ENCODE measurements at places on chromosomes 16 and 17.

DNA sequence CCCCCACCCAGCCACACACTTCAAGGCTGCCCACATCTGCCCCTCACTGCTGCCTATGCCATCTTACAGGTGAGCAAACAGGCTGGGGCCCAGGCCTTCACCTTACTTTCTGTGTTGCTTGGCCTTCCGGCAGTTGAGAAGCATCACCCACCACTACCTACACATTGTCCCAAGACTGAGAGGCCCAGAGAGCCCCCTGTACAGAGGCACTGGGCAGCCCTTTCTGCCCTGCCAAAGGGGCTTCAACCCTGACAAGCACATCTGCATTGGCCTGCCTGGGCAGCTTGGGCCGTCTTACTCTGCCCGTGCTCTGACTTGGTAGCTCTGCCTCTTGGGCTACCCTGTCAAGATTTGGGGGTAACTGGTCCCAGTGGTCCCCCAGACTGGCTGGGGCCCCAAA, 1.2 kb downstream of the MIEF2 start:
- no peak for DNase-seq

GRCh38 chr16:78395035-78395434, 295.6 kb downstream of the WWOX start:
- DNase-seq: no peak

DNA sequence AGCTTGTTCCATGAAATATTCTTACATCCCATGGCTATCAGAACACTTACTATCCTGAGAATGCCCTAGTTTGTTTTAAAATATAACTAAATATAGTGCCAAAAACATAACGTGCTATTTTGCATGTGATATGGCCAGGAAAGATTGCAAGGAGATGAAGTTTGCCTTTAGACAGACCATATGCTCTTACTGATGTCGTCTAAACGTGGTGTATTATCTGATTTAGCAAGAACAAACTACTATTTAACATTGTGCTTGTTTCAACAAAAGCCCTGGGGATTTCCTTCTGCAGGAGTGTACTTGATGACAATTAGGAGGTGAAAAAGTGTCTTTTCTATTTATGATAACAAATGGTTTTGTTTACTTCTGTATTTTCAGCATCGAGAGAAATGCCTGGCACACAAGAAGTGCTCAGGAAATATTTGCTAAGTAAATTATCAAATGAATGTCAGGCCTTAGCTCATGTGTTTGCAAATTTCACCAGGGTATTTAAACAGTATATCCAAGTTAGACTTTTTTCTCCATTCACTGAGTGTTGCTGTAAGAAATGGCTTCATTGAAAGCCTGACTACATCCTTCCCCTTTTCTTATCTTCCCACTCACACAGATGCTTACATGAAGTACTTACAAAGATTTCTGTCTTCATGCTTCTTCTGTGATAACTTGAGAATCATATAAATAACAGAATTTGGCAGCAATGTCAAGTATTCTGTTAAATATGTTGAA, 1033.6 kb downstream of the CDH8 start:
- no peak for DNase-seq

DNA sequence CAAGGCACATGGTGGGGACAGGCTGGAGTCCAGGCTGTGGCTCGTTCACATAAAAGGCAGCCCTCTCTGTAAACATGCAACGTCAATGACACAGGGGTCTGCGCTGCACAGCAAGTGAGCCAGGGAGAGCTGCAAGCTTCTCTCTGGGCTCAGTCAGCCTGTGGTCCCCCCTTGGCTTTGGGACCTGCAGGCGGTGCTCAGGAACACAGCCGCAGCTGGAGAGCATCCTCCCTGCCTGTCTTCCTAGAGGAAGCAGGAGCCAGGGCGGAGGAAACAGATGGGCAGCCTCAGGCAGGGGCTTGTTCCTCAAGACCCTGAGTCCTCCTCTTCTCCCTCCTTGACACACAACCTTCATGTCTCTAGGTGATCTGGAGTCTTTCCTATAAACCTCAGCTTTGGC, 228.0 kb downstream of the C16orf78 start:
- DNase-seq: no peak

GRCh38 chr17:56172517-56172982, 19.3 kb downstream of the ANKFN1 start:
- peak; percentile 90 for DNase-seq

DNA sequence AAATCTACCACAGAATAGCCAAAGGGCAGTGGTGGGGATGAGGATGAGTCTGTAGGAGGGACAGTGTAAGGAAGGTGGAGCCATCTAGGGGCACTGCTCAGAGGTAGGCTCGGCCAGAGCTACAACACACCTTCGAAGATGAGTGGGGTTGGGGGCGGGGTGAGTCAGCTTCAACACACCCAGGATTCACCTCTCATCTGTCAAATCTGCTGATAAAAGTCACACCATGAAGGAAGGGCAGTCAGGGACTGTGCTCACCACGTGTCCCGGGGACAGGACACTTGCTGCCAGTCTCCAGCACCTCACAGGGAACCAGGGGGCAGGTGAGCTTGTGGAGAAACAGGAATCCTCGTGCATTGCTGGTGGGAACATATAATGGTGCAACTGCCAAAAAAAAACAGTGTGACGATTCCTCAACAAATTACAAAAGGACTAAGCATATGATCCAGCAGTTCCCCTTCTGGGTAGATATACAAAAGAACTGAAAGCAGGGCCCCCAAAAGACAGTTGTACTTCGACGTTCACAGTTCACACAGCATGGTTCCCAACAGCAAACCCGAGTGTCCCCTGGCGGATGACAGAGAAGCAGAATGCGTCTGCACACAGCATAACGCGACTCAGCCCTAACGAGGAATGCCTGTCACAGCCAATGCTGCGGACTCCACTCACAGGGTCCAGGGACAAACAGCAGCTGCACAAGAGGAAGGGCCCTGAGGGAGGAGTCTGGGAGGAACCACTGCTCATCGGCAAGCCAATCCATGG, 133.1 kb downstream of the ANKRD11 start:
- no peak for DNase-seq

DNA sequence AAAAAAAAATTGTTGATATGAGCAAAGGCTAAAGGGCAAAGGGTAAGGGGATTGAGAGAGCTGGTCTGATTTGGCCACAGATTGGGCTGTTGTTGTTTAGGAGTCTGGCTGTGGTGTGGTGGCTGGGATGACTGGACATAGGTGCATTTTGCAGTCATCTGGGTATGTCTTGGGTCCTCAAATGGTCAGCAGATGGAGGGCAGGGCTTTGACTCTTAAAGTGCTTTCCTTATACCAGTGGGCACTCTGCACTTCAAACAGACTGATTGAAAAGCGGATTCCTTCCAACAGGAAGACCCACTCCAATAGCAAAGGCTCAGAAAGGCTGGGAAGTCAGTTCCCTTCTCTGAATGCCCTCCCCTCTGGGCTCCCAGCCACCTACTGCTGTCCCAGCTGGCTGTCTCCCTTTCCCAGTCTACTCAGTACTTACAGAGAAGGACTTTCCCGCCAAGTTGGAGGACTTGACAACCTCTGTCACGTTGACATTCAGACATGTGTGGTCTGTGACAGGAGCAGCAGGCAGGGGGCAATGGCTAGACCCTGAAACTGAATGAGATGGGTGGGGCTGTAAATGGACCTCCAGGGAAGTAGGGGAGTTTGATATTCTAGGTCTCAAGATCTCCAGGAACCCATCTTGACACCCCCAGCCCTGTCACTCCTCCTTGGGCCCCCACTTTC, 19.6 kb upstream of the MFSD6L start:
- no peak for DNase-seq

GRCh38 chr17:42138749-42139492, 15.9 kb downstream of the RAB5C start:
- DNase-seq: no peak

GRCh38 chr16:28219282-28219681, 7.5 kb upstream of the XPO6 start:
- no peak for DNase-seq

GRCh38 chr17:2398655-2399571, 1.9 kb downstream of the MNT start:
- DNase-seq: no peak

DNA sequence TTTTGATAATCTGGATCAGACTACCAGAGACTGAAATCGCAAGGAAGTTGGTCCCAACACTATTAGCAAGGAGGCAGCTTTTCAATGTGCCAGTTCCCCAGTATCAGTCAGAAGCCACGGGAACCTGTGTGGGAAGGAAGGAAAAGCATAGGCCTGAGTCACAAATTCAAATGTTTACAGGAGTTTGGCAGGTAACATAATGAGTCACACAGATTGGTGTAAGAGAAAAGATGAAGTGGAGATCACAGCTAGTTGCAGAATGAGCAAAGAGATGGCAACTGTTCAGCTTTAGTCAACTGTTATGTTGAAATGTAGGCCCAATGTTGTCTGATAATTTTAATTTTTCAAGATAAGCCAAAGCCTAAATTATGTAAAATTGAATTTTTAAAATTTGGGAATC, 28.1 kb upstream of the ITGA2B start:
- DNase-seq: no peak

- no peak for DNase-seq
Observed at GRCh38 chr16:82628711-82629110, 1.9 kb downstream of the CDH13 start.

DNA sequence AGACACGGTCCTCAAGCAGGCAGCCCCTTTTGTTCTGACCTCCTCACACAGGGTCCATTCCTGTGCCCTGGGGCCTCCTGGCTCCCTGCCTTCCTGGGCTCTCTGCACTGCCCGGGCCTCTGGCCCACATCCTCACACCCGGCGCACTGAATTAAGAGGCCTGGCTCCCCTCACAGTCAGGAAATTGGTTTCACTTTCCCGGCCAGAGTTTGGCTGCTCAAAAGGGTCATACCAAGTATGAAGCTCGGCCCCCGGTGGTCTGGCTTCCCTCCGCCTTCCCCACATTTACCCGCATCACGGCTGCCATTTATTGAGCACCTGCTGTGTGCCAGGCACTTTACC, 220.0 kb downstream of the NTN1 start:
- no peak for DNase-seq

DNA sequence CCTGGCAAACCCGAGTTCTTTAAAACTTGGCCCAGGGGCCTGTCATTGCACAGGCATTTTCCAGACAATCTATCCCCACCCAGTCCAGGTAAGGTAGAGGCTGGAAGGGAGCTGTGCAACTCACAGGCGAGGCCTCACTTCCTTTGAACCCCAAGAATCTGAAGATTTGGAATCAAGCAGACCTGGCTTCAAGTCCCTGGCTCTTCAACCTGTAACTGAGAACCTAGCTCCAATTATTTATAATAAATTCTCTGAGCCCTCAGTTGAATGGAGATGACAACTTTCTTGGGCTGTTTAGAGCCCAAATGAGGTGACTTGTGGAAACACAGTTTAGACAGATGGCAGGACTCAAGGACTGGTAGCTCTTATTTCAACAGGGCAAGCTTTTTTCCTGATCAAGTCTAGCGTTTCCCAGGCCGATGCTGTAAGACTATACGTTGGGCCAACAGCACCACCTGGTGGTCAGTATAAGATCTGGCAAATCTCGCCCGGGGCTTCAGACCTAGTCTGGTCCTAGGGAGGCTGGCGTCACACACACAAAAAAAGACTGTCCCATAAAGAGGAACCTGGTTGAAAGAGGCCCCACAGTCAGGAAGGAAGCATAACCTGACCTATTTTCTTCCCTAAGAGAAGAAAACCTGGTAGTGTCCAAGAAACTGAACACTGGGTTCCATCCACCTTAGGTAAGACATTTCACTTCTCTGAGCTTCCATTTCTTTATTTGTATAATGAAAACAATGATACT, 117.9 kb downstream of the C17orf67 start:
- peak; percentile 81 for DNase-seq

DNA sequence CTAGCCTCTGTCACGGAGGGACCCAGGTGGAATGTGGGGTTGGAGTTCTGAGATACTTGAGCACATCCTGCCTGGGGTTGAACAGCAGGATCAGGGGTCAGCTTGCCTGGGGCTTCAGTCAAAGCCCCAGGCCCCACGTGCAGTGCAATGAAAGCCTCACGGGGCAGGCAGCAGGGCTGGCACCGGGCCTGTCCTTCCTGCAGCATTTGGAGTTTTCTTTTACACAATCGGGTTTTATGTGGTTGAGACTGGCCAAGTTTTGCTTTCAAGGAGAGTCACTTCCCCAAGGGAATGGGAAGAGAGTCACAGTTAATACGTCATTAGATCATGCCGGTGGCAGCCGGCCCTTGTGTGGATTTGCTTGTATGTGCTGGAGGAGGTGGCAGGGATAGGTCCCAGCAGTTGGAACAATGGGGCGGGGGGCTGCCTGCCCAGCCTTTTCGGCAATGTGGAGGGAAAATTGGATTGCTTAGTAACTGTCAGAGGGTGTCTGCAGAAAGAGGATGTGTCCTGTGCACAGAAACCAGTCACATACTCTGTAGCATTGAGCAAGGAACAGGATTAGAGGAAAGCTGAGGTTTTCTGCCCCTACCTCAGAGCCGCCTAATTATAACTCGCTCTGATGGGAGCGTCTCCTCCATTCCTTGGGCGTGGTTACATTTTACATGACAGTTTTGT, 4.5 kb downstream of the RMI2 start:
- no peak for DNase-seq

GRCh38 chr16:85465328-85466303, 147.5 kb upstream of the GSE1 start:
- no peak for DNase-seq

GRCh38 chr16:68069511-68070248, 15.5 kb upstream of the NFATC3 start:
- DNase-seq: peak; percentile 62

GRCh38 chr16:84848986-84849634, 29.3 kb downstream of the CRISPLD2 start:
- DNase-seq: no peak

DNA sequence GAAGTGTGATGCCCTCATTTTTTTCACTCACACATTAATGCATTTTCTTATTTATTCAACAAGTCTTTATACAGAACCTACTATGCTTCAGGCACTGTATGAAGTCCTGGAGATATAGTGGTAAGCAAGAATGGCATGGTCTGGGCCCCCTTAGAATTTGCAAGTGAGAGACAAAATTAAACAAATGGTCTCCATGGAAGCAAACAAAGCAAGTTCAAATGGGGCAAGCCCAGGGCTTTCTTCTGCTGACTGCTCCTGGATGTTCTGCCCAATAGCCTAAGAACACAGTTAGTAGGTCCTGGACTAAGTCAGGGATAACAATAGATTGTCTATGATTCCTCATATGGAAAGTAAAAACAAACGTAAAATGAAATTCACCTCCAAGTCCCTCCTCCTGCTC, 31.3 kb upstream of the DDX52 start:
- no peak for DNase-seq

- DNase-seq: no peak
Observed at GRCh38 chr17:78759203-78759968, 22.7 kb downstream of the CYTH1 start.

All from DMS 273 treated with DMSO at 0.1 percent for 48 hours (cell line).